ENCODE measurements at places on chromosomes 6 and 20. TPM values are rescaled to one million over a fixed set of nuclear protein-coding genes. Genes with fewer than 3 reads are reported as not detected.

- DNase-seq = no peak
Observed at GRCh38 chr6:71248306-71248765, 40.3 kb upstream of the OGFRL1 start.

The KIF13A gene
- total RNA-seq = 0.68 TPM

GRCh38 chr6:107689951-107690642 lies 134.0 kb downstream of the SCML4 start:
- DNase-seq = no peak

- no peak for DNase-seq
Observed at GRCh38 chr6:152634773-152635172, 2.4 kb downstream of the SYNE1 start.

DNA sequence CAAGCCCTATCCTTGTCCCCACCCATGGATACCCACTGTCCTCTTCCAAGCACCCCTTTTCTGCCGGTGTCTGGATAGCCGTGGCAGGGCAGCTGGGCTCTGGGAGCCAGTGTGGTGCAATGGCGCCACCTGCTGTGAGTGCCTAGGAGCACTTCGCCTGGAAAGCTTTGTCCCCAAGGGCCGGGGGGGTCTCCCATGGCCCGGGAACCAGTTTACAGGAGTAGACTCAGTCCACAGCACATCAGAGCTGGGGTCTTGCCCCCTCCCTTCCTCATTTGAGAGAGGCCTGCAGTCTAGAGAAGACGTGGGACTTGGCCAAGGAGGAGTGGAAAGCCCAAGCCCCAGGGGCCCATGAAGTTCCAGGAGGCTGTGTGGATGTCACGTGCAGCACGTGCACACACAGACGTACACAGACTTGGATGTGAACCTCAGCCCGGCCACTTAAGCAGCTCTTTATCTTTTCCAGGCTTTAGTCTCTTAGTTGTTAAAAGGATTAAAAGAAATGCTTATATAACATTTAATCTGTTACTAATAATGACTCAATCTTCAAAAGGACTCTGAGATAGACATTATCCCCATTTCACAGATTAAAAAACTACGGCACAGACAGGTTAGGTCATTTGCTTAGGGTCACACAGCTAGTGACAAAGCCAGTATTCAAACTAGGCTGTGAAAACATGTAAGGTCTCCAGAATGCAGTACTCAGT lies 40.9 kb upstream of the CDH22 start:
- DNase-seq = peak; percentile 39

DNA sequence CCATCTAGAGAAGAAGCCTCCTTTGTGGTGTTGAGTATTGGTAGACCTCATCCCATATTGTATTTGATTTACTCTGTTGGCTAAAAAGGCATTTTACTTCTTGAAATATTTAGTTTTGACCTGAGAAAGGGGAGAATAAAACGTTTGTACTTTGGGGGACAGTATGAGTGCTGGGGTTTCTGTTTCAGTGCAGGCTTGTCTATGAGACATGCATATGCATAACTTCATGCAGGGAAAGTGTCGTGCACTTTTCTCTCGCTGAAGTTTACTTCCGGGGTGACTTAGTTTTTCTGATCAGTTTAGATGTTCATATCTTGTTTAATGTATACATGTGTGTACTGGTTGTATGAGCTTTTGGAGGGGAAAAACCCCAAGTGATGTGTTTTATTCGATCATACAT lies 59.5 kb downstream of the UTRN start:
- no peak for DNase-seq

DNA sequence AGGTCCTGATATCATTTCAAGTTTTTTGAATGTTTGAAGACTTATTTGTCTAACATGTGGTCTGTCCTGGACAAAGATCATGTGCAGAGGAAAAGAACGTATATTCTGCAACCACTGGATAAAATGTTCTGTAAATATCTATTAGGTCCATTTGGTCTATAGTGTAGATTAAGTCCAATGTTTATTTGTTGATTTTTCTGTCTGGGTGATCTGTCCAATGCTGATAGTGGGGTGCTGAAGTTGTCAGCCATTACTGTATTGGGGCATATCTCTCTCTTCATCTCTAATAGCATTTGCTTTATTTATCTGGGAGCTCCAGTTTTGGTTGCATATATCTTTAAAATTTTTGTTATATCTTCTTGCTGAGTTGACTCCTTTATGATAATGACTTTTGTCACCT lies 258.4 kb upstream of the CITED2 start:
- no peak for DNase-seq

The PSORS1C1 gene
- not detected for total RNA-seq

DNA sequence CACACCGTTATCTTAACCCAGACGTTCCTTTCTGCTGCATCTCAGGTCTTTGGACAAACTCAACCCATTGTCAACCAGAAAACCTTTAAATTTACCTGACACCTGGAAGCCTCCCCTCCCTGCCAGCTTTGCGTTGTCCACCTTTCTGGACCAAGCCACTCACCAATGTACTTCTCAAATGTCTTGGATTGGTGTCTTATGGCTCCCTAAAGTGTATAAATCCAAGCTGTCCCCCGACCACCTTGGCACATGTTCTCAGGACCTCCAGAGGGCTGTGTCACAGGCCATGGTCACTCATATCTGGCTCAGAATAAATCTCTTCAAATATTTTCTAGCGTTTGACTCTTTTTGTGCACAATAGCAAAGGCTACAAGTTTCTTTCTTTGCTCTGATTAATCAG lies 250.0 kb downstream of the DLL1 start:
- DNase-seq = no peak

GRCh38 chr20:3734111-3734843 lies 1.8 kb downstream of the HSPA12B start:
- no peak for DNase-seq

GRCh38 chr6:116969211-116969863 lies 92.3 kb downstream of the RFX6 start:
- DNase-seq = no peak

DNA sequence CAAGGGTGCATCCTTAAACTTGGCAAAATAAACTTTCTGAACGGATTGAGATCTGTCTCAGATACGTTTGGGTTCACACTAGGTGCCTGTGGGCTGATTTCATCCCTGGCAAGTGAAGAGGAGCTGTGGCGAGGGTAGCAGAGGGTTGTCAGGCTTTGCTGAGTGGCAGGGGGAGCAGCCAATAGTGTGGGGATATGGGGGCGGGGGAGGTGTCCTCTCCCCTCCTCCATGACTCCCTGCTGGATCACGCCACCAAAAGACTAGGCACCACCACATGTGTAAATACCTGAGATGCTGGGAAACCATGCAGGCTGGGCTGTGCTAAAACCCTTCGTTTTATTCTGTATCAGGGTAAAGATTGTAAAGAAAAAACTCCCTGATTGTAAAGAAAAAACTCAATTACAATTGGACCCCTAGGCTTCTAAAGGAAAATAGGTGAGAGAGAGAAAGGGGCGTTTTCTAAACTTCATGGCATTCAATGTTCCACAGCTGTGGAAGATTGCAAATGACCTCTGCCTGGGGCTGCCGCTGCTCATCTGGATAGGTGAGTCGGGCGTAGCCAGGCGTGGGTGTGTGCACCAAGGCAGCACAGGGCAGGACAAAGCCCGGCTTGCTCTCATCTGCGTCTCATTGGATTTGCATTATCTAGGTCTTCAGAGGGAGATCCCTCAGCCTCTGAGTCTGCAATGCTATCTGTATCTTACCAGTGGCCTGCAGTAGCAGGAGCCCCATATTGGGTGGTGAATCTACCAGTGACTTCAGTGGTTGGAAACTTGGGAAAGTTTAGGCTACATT lies 26.9 kb upstream of the ADTRP start:
- no peak for DNase-seq

The GJE1 gene
- total RNA-seq = not detected

DNA sequence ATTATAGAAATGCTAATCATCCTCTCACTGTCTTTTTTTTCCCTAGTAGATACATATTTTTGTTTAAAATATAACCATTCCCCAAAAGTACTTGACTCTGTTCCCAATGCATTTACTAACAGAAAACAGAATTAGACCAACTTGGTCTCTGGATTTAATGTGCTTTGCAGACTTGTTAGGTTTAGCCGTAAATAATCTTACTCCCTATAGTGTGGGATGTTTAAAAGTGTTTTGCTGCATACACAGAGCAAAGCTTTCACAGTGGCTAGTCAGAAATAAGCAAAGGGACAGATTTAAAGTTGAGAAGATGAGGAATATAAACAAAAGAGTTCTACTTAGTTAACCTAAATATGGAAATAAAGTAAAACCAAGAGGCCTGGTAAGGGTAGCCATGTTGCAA lies 527.5 kb downstream of the HDGFL1 start:
- no peak for DNase-seq

The FUCA2 gene
- total RNA-seq = 7.8 TPM

DNA sequence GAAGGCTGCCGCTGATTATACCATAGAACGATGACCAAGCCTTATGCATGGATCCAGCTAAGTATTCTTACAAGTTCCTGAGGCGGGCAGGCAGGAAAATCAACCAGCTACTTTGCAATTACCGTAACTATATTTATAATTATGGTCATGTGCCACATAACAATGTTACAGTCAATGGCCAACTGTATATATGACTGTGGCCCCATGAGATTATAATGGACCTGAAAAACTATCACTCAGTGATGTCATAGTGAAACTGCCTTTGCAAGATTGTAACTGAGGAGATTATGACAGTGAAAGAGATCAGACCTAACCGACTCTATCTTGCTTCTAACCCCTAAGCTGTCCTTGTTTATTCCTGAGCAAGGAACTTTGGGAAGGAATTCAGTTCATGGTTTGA lies 33.1 kb upstream of the FAM135A start:
- no peak for DNase-seq

The KIF3B gene
- total RNA-seq = 13.4 TPM

The CLIC5 gene
- 7.2 TPM for total RNA-seq

The FNDC1 gene
- total RNA-seq = not detected

GRCh38 chr20:45010399-45010828 lies 44.1 kb downstream of the STK4 start:
- DNase-seq = no peak

DNA sequence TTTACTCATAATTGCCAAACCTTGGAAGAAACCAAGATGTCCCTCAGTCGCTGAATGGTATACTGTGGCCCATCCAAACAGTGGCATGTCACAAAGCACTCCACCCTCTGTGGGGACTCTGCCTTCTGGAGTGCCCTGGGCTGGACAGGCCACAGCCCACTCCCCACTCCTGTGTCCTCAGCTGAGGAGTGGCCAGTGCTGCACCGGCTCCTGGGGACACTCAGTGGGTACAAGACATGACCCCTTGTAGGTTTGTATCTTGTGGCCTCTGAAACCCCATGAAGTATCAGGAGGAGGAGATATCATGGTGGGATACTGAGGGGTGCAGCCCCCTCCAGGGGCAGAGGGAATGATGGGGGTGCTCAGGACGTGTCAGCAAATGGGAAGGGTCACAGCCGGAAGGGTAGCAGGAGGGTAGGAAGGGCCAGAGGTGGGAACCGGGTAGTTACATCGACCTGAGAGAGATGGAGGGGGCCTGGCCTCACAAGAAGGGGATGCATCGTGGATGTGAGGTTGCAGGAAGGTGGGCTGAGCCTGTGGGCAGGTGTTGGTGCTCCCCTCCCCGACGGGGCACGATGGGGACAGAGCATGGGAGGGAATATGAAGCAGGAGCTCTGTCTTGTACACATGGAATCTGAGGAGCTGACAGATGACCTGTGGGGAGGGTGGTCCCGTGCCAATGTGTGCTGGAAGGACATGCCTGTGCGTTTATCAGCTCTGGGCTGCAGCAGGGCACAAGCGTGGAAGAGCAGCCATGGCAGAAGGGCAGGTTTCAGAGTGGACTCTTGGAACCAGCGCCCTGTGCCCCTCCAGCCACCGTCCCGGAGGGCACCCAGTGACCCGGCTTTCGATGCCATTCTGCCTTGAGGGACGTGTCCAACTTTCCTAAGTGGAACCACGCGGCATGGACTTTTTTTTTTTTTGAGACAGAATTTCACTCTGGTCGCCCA lies 11.9 kb upstream of the HELZ2 start:
- DNase-seq = no peak

The CDSN gene
- total RNA-seq = not detected

GRCh38 chr20:49888212-49889000 lies 26.9 kb downstream of the SPATA2 start:
- DNase-seq = no peak

DNA sequence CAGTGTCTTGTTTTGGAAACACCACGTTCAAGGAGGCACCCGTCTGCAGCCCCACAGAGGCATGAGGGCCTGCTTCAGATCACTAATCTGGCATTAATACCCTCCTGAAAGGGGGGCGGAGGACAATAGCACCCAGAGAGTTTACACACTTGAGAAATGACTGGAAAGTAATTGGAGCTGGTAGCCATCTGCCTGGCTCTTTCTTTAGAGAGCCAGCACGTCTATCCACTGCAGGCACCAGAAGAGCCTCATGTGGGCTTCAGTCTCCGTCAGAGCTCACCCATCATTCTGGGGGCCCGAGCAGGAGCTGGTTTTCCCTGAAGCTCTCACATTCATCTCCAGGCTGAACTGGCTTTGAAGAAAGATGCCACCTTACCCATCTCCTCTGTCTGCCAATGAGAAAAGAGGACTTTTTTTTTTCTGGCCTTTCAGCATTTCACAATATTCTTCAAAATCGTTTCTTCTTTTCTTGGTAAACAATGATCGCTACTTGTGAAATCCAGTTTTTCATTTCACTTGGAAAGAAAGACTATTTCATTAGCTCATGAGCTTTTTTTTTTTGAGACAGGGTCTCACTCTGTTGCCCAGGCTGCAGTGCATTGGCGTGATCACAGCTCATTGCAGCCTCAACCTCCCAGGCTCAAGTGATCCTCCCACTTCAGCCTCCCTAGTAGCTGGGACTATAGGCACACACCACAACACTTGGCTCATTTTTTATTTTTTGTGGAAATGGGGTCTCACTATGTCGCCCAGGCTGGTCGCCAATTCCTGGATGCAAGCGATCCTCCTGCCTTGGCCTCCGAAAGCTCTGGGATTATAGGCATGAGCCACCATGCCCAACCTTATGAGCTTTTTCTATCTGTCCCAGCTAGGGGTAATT lies 124.7 kb upstream of the ZNF217 start:
- no peak for DNase-seq

- no peak for DNase-seq
Observed at GRCh38 chr6:160104821-160105517, 16.6 kb upstream of the SLC22A1 start.

GRCh38 chr20:62119591-62120364 lies 2.5 kb upstream of the LSM14B start:
- DNase-seq = no peak

The FAM162B gene
- not detected for total RNA-seq

- no peak for DNase-seq
Observed at GRCh38 chr6:152323376-152323775, 313.8 kb downstream of the SYNE1 start.

GRCh38 chr6:108622641-108623298 lies 62.1 kb downstream of the FOXO3 start:
- no peak for DNase-seq

DNA sequence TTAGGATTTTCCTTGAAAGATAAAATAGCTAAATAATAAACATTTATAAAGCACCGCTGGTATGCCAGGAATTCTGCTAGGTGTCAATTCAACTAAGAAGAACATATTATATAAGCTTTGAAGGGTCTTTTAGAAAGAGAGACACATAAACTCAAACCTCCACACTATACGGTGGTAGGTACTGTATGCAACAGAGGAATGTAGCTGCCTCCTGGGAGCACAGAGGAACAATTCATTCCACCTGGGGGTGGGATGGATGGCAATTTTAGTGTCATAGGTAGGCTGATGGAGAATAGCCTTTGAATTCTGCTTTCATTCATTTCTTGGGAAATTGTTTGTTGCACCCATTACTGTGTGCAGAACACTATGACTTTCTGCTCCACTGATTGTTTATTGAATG lies 447.1 kb upstream of the MAP3K7 start:
- no peak for DNase-seq

- no peak for DNase-seq
Observed at GRCh38 chr6:36743032-36743431, 45.4 kb downstream of the RAB44 start.
